Mucosa of descending colon (tissue), 3 donors: ENCODE measurements at places on chromosomes 11 and 22. TPM values are rescaled to one million over a fixed set of nuclear protein-coding genes. Genes with fewer than 3 reads are reported as not detected.

GRCh38 chr11:86162239-86162638, 82.3 kb upstream of the EED start:
- no peak for DNase-seq

DNA sequence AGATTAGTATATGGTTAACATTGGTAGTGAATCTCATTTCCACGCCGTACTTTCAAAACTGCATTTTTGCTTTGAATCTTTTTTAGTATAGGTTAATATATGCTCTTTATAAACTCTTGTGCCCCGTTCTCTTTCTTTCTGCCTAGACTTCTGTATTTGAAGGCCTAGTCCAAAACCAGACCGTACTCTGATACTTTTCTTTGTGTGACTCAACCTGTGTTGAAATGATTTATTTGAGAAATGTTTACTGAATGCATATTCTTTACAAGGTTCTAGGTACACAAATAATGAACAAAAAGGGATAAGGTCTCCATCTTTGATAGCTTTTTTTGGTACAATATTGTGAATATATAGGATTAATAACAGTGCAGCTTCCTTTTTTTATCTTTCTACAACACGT, 68.3 kb downstream of the HIPK3 start:
- DNase-seq: no peak

- DNase-seq: no peak
Observed at GRCh38 chr11:85779956-85780640, 30.8 kb downstream of the SYTL2 start.

GRCh38 chr22:29973269-29973668, 90.3 kb downstream of the MTMR3 start:
- no peak for DNase-seq

GRCh38 chr11:65473278-65473860, 25.5 kb upstream of the MALAT1 start:
- DNase-seq: no peak

GRCh38 chr11:116738975-116739374, 33.8 kb downstream of the BUD13 start:
- DNase-seq: no peak

DNA sequence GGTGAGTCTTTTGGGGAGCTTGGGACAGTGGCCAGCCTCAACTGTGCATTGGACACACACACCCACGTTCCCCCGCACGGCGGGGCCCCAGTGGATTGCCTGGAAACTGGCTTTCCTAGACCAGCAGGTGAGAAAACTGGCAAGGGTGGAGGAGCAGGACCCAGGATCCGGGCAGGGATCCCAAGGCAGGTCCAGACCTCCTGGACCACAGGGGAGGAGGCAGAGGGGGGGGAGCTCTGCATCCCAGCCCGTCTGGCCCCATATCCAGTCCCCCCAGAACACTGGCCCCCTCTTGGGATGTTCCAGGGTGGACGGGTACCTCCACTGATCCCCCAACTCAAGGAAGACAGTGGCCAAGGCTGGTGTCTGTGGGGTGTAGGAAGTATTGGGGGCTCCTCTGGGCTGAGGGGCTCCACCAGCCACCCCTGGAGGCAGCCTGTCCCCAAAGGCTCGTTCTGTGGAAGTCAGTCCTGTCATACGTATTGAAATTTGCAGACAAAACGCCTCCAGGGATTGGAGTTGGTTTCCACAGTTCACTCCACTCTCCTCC, 89.3 kb upstream of the LINC01488 start:
- DNase-seq: no peak

- no peak for DNase-seq
Observed at GRCh38 chr11:3106736-3107524, 49.7 kb upstream of the CARS1 start.

- no peak for DNase-seq
Observed at GRCh38 chr11:35951680-35952079, 7.8 kb downstream of the LDLRAD3 start.

DNA sequence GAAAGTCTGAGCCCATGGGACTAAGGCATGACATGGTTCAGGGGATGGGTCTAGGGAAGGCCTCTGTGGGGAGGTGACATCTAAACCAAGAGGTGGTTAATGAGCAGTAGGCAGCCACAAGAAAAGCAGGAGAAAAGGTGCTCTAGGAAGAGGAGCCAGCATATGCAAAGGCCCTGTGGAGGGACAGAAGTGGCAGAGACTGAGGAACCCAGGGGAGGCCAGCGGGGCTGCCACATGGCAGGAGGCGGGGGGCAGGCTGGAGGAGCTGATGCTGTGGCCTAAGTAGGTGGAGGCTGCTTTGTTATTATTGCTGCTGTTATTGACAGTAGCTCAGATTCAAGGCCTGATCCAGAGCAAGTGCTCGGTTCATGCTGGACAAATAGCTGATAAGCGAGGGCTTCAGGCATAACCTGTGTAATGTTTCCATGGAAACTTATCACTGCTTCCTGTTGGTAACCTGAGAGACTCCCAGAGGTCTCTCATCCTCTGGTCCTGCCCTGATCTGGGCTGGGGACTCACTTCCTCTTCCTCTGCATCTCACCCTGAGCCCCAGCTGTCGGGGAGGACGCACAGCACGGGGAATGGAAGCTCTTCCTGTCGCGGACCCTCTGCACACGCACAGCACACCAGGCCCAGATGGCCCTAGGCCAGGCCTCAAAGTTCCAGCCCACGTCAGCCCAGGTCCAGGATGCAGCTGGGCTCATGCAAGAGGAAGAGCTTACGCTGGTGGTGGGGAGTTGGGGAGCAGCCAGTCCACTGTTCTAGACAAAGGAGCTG, 75.2 kb upstream of the TP53I11 start:
- no peak for DNase-seq

DNA sequence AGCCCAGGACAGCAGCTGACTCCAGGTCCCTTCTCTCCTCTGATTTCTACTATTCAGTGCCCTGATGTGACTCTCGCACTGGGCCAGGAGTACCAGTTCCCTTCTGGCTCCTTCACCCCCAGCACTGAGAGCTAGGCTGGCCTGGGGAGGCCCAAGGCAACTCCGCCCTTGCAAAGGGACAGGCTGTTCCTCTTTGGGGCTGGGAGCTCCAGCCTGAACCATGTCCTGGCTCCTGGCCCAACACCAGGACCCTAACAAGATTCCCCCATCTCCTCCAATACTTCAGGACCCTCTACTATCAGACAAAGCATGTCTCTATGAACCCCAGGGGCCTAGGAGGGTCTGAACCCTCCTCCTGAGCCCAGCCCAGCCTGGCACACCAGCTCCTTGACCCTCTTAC, 12.5 kb downstream of the CREB3L1 start:
- no peak for DNase-seq

GRCh38 chr11:101115671-101116160, 13.9 kb downstream of the PGR start:
- DNase-seq: no peak

- DNase-seq: no peak
Observed at GRCh38 chr22:30838111-30838510, 130.5 kb downstream of the MORC2 start.

GRCh38 chr11:4018641-4019040, 76.0 kb upstream of the RRM1 start:
- no peak for DNase-seq

DNA sequence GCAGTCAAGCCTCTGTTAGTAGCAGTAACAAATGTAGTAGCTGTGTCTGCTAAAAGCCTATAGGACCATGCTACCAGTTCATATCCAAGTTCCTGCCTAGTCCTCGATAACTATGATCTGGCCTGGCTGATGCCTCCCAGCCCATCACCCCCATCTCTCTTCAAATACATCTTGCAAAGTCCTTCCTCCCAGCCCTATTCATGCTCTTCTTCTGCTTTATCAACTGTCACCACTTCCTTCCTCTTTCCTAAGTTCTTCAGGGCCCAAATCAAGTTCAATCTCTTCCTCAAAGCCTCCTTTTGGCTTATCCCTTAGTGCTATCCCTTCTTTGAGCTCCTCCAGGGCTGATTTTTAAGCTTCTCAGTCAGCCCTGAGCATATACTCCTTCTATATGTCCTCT, 150.9 kb upstream of the THY1 start:
- DNase-seq: no peak

DNA sequence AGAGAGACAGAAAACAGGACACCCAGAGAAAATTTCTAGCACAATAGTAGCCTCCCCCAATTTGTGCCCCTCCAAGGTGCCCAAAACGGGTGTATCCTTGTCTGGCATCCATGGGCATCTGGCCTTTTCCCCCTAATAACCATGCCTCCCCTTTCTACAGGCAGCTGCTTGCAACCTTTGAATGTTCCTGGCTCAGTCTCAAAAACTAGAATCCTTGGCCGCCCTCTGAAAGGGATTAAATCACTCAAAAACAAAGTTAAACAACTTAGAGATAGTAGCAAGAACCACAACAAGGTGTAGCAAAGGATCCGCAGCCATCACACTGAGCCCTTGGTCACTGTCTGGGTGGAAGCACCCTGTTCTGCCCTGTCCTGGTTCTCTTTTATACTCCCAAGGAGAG, 105.6 kb downstream of the MN1 start:
- no peak for DNase-seq

DNA sequence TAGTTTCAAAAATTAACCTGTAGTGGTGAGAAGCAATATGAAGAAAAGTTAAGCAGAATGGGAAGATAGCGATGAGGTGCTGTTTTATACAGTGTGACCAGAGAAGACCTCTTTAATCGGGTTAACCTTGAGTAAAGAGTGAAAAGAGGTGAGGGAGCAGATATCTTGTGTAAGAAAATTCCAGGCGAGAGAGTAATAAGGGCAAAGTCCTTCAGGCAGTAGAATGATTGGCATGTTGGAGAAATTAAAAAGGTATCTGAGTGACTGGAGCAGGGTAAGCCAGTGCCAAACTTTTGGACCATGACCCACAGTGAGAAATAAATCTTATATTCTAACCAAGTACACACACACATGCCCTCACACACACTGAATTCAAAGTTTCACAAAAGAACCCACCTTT, 374.7 kb upstream of the LARGE1 start:
- no peak for DNase-seq

DNA sequence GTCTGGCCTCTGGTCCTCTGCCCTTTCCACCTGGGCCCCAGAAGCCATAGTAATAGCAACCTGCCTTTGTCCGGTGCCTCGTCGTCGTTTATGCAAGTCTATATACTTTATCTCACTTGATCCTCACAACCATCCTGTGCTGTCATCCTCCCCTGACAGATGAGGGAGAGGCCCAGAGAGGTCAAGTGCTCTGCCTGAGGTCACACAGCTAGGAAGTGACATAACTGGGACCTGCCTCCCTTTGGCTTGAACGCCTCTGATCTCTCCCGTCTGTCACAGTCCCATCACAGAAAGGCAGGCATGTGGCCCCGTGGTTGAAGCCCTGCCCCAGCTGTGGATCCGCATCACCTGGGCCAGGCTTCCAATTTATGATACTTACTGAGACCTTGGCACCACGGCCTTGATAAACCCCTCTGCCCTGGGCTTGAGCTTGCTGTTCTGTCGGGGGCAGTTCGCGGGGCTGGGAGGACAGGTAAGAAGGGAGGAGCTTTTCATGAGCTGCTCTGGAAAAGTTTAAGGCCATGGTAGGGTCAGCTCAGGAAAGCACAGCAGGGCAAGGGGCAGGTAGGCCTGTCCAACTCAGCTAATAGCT, 247.0 kb downstream of the ST3GAL4 start:
- DNase-seq: no peak

GRCh38 chr11:94814272-94814976, 46.3 kb downstream of the AMOTL1 start:
- DNase-seq: no peak

GRCh38 chr11:84724256-84724655, 902.9 kb downstream of the DLG2 start:
- no peak for DNase-seq

- no peak for DNase-seq
Observed at GRCh38 chr11:89416961-89417360, 74.2 kb downstream of the NOX4 start.

DNA sequence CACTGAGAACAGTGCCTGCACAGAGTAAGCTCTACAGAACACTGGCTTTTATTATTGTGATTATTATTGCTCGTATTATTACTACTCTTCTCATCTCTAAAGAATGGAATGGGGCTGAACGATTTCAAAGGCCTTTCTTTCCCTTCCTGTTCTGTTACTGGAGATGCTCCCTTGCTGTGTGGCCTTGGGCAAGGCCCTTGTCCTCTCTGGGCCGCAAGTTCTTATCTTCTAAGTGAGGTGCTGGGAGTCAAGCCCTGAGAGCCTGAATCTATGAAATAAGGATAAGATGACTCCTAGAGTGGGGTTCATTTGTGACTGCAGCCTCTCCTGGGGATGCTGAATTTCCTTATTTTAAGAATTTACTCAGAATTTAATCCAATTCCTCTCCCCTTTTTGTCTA, 113.5 kb downstream of the FBXO7 start:
- DNase-seq: no peak

DNA sequence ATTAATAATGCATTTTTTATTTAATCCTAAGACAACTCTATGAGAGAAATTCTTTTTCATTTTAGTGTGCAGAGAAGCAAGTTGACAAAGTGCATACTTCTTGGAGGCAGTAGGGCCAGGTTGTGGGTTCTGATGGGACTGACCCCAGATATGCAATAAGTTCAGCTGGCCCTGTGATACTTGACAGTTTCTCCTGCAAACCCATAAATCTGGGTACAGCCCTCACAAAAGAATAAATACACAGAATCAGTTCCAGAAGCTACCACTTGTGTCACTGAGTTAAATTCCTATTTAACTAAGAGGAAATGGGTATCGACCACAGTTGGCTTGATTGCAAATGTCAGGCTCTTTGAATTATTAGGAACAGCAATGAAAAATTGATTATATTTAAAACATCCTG, 598.5 kb upstream of the API5 start:
- DNase-seq: no peak

DNA sequence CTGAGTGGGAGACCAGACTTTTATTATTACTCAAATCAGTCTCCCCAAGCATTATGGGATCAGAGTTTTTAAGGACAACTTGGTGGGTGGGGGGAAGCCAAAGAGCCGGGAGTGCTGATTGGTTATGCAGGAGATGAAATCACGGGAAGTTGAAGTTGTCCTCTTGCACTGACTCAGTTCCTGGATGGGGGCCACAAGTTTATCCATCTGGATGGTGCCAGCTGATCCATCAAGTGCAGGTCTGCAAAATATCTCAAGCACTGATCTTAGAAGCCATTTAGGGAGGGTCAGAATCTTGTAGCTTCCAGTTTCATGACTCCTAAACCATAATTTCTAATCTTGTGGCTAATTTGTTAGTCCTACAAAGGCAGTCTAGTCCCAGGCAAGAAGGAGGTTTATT, 53.5 kb upstream of the LMO1 start:
- DNase-seq: no peak

- no peak for DNase-seq
Observed at GRCh38 chr11:43427971-43428370, 69.3 kb downstream of the TTC17 start.

Gene NPTXR
- 0.84 TPM for total RNA-seq

Gene CNIH2
- total RNA-seq: 1.0 TPM

Gene TP53I11
- total RNA-seq: 95.9 TPM

Gene NAALADL1
- total RNA-seq: 32.6 TPM

Gene UBASH3B
- total RNA-seq: 3.9 TPM

Gene CASP12
- total RNA-seq: 0.63 TPM

Gene TNNT3
- total RNA-seq: 0.72 TPM

Gene MYOD1
- not detected for total RNA-seq

Gene FGF19
- not detected for total RNA-seq

Gene LMO2
- total RNA-seq: 12.1 TPM

Gene SERHL2
- total RNA-seq: 2.5 TPM

Gene SCGB1A1
- not detected for total RNA-seq

Gene FAM83F
- 48.0 TPM for total RNA-seq

Gene PRRG4
- total RNA-seq: 8.6 TPM
